ENCODE measurements at places on chromosomes 5 and 9. TPM values are rescaled to one million over a fixed set of nuclear protein-coding genes. Genes with fewer than 3 reads are reported as not detected.

- peak; percentile 67 for DNase-seq
Measured at GRCh38 chr9:137138722-137139467, at the start of gene GRIN1. Gene GRIN1, plus strand, starts transcription at chr9:137139154. Its CDS starts 333 bp downstream, at chr9:137139487.

DNA sequence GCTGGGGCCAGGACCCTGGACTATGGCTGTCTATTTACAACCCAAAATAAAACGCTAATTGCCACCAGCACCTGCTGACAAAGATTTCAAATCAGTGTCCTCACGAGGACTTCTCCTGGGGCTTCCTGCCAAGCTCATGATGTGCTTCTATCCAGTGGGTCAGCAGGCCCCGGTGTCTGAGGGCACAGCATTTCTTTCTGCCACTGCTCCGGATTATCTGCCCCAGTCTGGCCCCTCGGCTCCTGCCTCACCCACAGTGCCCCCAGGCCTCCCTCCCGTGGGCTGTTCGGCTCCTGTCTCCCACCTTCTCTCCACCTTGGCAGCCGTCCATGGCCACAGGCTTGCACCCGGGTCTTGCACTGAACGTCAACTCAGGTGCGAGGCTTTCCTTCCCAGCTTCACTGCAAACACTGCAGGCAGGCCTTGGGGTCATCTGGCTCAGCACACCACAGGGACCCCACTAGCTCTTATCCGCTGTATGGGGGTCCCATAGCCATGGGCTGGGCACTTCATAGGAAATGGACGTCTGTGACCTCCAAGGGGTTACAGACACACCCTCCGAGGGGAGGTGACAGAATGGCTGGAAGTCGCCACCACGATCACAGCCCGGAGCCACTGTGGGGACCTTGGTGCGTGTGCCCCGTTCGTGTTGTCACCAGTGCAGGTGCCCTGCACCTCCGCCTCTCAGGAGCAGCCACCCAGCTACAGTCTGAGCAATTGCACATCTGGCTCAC, 43.8 kb upstream of the FCN1 start:
- peak; percentile 41 for DNase-seq

GRCh38 chr5:36712706-36713105, 106.3 kb downstream of the SLC1A3 start:
- no peak for DNase-seq

DNA sequence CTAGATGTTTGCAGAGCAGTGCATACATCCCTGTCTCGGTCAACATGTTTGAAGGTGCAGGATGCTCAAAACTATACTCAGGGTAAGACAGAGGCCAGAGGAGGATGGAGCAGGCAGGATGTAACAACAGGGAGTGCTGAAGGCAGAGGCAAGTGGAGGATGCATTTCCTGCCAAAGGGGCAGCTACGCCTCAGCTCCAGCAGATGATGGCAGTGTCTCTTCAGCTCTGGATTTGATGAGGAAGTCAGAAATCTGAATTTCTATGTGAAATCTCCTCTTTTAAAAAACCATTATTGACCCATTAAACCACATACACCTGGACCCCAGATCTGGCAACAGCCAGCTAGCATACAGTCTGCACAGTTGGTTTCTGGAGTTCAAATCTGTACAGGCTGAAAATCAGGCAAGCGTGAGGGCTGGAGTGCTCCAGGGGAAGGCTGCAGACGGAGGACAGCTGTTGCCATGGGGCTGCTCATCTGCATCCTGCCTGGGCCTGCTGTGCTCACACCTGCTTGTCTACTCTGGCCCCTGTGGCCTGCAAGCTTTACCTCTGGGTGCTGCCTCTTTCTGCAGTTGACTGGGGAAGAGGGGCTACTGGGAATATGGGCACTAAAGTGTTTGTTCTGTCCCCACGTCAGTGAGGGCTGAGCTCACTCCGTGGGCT, 152.9 kb upstream of the SLC28A3 start:
- DNase-seq, result no peak

DNA sequence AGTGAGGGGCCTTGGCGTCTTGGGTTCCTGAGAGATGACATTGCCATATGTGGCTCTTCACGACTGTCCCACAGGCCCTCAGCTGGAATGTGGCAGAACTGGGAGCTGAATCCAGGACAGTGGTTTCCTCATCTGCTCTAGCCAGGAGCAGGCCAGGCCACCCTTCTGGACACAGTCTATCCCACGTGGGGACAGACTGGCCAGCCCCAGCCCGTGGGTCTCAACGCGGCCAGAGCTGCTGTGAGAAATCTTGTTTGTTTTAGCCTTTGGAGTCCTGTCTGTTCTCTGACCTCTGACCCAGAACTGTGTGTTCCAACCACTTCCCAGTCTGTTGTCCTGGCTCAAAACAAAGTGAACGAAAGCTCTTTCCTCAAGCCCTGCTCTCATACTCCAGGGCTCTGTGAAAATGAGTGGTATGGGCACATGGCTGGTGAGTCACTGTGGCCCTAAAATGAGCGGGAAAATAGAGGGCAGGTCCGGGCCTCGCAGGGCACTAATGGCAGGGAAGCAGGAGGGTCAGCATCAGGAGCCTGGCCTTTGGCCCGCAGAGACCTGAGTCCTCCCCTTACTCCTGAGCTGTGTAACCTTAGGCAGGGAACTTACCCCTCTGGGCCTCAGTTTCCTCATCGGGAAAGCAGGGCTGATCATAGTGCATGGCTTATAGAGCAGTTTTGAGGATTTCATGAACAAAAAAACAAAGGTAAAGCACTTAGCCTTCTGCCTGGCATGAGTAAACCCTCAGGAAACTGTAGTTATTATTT, 34.8 kb upstream of the GLRX start:
- DNase-seq, result no peak

DNA sequence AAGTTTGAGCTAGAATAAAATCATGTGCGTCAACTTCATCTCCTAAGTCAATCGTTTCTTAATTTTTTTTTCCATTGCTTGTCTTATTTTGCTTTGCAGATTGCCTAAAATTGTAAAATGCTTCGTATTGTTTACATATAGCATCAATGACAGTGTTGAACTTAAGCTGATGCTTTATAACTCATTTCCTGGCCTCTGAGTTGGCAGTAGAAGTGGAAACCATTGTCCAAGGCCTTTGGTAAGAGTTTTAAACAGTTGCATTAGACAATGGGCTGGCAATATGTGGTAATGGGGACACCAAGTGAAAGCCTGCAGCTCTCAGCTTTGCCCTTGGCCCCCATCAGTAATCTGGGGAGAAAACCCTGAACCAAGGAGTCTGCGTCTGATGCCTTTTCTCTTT, 154.8 kb upstream of the GAS1 start:
- DNase-seq, result no peak

DNA sequence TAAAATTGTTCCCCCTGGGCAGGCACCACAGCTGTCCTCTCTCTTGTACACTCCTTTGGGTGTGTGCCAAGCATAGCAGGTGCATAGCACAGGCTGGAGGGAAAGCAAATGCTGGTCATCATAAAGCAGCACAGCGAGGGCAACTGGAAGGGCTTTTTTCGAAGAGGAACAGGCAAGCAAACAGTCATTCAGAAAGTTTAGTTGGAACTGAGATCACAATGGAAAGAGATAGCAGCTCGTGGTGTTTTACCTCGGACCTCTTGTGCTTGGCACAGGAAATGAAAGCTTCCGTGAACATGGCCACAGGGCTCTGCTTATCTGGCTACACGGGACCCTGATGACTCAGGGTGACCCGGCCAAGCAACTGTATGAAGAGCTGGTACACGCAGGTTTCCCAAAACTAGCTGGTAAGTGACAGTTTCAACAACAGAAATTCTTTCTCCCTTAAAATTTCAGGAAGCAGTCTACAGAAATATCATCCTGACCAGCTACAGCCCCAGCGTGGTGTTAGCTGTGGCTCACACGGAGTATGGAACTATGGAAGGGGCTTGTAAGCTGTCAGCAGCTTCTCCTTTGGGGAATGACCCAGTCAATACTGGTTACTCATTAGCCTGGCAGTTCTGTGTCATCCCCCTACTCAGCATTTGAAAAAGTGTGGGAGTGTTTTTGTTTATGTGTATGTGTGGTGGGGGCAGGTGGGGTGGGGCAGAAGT, 48.1 kb downstream of the POC5 start:
- DNase-seq, result peak; percentile 82

DNA sequence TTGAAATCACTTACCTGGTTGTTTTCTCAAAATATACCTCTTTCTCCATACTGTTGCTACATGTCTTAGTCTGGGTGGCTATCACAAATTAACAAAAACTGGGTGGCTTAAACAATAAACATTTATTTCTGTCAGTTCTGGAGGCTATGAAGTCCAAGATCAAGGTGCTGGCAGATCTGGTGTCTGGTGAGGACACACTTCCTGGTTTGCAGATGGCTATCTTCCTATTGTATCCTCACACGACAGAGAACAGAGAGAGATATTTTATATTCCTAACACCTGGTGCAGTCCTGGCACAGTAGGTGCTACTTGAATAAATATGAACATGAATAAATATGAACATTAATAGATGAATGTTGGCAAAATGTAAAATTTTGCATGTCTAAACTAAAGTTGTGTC, 164.3 kb upstream of the ACOT12 start:
- DNase-seq, result no peak

DNA sequence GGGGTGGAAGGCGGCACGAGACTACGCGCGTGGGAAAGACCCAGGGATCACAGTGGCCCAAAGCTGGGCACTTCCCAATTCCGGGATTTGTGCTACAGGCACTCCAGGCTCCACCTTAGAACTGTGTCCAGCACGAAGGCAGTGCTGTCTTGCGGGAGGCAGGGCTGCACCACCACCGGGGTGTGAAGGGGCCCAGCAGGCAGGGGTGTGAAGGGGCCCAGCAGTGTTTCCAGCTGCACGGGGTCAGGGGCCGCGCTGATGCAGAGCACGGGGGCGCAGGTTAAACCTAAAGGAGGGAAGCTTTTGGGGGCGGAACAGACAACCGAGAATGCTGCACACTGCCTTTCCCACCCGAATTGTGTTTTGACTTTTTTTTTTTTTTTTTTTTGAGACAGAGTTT, 1.1 kb upstream of the PDCD6 start:
- no peak for DNase-seq

DNA sequence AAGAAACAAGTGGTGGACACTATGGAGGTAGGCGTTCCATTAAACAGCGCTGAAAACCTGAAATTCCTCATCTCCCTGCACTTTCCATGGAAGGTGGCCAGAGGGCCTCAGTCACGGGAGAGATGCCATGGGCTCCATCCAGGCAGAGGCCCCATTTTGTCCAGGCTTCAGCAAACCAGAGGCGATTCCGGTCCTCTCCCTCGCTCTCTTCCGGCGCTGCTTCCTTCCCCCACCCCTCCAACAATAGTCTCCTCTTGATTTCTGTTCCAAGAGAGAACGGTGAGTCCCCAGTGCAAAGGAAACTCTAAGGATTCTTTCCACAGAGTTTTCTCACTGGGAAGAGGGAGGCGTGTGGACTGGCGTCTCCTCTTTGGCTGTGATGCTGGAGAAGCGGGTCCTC, 7.5 kb downstream of the ZNF366 start:
- DNase-seq, result no peak

GRCh38 chr5:108541836-108542235, 159.9 kb upstream of the FBXL17 start:
- DNase-seq, result no peak

- no peak for DNase-seq
Measured at GRCh38 chr9:134210908-134211810, 46.8 kb upstream of the RNU6ATAC start.

- DNase-seq, result no peak
Measured at GRCh38 chr9:101427957-101428655, 7.5 kb downstream of the ALDOB start.

GRCh38 chr5:54894957-54895815, 90.2 kb downstream of the ESM1 start:
- DNase-seq, result no peak

DNA sequence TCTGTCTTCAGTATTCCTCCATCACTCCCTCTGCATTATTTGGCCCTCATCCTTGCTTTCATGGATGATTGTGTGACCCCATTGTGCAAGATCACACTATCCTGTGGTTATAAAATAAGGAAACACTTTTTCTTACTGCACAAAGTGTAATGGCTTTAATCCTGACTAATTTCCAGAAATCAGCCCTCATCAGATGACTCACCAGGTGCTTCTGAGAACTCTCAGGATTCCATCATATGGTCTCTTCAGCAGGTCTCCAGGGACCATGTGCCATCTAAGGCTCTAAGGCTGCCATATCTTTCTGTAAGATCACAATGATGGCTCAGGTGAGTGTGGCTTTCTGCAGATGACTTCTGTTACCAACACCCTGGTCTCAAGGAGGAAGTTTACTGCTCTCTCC, 27.3 kb upstream of the FER start:
- no peak for DNase-seq

GRCh38 chr9:13412331-13412730, 132.8 kb upstream of the MPDZ start:
- no peak for DNase-seq

DNA sequence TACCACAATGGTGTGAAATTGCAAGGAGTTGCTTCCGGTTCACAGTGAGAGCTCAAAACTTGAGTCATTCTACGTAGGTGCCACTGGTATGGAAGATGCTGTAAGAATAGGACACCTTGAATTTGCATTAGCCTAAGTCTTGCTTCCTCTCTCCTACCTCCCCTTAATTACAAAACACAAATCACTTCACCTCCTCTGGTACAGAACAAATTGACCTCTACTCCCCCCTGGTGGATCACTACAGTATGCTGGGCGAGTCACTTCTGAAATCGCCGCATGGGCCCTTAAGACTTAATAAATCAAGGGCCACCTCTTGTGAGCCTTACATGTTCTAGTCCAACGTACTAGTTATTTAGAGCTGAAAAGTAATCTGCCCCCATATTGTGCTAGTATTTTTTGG, 145.3 kb upstream of the SMARCA2 start:
- DNase-seq, result no peak

- DNase-seq, result no peak
Measured at GRCh38 chr5:19172926-19173470, 815.0 kb downstream of the CDH18 start.

Gene ZNF454
- not detected for total RNA-seq

Gene GABRA1
- total RNA-seq, result not detected

Gene TAF11L5
- not detected for total RNA-seq

Gene TNFSF15
- total RNA-seq, result not detected

Gene PCDHB11
- not detected for total RNA-seq

Gene ISCA1
- total RNA-seq, result 18.9 TPM

Gene OLFM1
- total RNA-seq, result not detected

Gene RABL6
- total RNA-seq, result 74.1 TPM

Gene PRUNE2
- 0.57 TPM for total RNA-seq
